ENCODE measurements at places on chromosomes 2 and 18. TPM values are rescaled to one million over a fixed set of nuclear protein-coding genes. Genes with fewer than 3 reads are reported as not detected.

DNA sequence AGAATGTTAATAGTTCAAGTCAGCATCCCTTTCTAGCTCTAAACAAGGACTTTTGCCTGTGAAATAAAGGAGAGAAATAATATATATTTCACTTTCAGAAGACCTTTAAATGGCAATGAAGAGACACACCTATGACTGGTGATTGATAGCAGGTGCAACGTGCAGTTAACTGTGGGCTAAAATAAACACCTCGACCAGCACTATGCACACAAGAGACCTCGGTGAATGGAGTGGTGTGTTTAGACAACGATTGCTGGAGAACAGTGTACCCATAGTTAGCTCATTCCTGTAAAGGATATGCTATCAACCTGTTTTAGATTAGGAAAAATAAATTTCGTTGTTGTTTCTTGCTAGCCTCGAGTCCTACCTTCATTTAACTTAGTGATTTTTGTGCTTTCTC is 143.4 kb downstream of the NR4A2 start:
- no peak for DNase-seq

- no peak for DNase-seq
These were observed 3.2 kb upstream of the GPR35 start for GRCh38 chr2:240622060-240622411.

RTP5 gene
- total RNA-seq, result not detected

MRPL19 gene
- 73.0 TPM for total RNA-seq

RIOK3 gene
- total RNA-seq, result 30.8 TPM

IL36G gene
- not detected for total RNA-seq

ERFE gene
- 2.1 TPM for total RNA-seq

MC2R gene
- not detected for total RNA-seq

GRCh38 chr2:11726384-11726783 is 20.0 kb upstream of the LPIN1 start:
- DNase-seq, result no peak

STARD6 gene
- total RNA-seq, result not detected

CD207 gene
- not detected for total RNA-seq

SFT2D3 gene
- total RNA-seq, result 4.7 TPM

DNA sequence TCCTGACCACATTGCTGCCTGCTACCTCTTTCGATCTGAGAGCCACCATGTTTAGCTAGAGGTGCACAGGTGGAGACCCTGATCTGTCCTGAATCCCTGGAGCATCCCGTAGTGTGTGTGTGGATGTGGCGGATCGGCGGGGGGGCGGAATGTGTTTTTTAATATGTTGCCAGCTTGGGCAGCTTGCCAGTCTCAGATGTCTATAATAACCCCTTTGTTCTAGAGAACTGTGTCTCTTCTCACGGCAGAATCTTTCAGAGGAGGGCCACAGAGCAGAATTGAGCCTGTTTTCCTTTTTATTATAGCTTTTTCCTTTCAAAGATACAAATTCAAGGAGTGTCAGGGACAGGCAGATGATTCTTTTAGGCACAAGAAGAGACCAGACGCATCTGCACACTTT is 934.1 kb upstream of the KLHL29 start:
- no peak for DNase-seq

GRCh38 chr2:64996871-64997307 is 7.7 kb downstream of the SLC1A4 start:
- DNase-seq, result no peak

- DNase-seq, result peak; percentile 77
These were observed 31.9 kb upstream of the CYP1B1 start for GRCh38 chr2:38107738-38108410.

GRCh38 chr2:167607211-167607610 is 640.2 kb downstream of the STK39 start:
- DNase-seq, result no peak

- no peak for DNase-seq
These were observed 10.6 kb downstream of the DNAJB2 start for GRCh38 chr2:219289537-219290361.

- no peak for DNase-seq
These were observed 206.0 kb downstream of the FHOD3 start for GRCh38 chr18:36503477-36503876.

DNA sequence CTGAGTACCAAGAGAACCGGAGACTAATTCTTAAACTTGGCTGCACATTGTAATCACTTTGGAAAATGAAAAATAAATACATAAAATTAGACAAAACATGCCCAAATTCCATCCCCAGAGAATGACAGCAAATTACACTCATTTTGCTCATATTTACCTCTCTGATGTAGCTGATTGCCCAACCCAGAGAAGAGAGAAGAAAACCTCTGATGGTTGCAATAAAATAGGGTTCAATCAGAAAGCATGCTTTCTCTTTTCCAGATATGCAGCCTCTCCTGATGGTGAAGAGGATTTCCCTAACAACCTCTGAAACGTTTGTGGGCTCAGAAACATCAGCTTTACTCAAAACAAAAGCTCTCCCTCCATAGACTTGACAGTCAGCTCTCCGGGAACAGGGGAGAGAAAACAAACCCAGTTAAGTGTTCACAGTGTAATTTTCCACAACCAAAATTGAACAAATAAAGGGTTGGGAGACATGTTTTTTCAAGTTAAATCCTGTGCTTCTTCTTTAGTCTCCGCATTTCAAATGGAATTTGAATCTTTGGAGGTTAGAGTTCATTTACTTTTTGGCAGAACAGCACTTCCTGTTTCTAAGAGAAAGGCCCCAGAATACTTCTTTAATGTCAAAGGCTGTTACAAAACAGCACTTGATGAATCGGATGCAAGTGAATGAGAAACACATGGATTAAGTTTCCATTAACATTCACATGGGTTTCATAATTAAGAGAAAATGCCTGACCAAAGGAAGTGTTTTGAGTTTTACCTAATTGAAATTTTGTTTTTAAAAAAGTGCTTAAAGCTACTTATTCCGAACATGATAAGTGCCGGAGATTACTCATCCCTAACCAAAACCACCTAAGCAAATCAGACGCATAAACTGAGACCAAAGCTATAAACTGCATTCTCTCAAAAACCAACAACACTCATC is 570.1 kb upstream of the SYT4 start:
- no peak for DNase-seq

GRCh38 chr2:106020821-106021661 is 173.1 kb downstream of the UXS1 start:
- DNase-seq, result no peak

ACMSD gene
- not detected for total RNA-seq

CERKL gene
- total RNA-seq, result not detected

DNA sequence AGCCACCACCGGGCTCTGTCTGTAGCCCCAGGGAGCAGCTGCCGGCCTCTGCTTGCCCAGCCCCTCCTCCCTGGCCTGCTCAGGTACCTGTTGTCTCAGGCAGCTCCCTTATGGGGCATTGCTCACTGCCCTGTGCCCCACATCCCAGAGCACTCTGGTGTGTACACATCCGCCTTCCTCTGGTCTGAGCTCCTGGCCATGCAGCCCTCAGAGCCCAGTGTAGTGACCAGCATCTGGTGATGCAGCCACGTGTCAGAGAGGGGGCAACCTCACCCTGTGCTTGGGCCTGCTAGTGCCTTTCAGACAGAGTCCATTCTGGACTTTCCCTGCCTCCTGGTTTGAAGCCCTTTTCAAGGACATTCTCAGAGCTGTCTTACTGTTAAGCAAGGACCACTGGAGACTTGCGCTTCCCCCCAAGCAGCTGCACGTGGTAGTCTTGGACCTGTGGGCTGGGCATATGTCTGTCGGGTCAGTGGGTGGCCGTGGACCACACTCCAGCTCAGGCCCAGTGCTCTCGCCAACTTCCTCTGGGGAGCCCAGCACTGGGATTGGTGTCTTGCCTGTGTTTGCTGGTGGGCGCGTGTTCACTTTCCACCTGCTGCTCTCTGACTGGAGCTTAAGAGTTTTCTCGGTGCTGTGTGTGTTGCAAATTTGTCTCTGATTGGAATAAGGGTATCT is 30.7 kb downstream of the DGKD start:
- no peak for DNase-seq

DNA sequence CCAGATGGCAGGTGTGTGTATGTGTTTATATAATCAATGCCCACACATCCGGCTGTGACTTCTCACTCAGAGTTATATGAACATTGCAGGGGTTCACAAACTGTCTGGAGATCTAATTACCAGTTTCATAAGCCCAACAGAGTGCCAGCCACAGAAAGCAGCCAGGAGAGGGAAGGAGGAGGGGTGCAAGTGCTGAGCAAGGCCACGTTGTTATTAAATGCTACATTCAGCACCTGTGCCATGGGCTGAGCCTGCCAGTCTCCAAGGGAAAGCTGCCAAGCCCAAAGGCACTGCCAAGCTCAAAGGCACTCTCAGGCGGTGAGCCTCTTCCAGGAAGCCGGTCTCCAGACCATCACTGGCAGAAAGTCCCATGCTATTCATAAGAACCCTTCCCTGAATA is 17.4 kb downstream of the XDH start:
- no peak for DNase-seq

SCYGR4 gene
- total RNA-seq, result not detected

DNA sequence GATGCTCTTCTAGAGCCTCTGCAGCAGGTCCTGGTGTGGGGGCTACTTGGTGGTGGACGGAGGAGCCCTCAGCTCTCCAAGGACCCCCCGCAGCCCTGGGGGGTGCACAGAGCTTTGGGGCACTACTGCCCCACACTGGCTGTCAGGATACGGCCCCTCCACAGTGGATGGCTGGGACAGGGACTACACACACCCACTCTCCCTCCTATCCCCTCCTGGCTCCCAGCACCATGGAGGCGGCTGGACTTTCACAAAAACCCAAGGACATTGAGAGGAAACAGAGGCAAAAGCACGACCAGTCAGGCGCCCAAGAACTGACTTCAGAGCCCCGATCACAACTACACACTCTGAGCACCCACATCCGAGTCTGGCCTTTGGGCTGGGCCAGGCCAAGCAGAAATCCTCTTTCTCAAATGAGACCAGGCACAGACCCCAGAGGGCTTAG is 12.6 kb downstream of the GPR35 start:
- no peak for DNase-seq

DNA sequence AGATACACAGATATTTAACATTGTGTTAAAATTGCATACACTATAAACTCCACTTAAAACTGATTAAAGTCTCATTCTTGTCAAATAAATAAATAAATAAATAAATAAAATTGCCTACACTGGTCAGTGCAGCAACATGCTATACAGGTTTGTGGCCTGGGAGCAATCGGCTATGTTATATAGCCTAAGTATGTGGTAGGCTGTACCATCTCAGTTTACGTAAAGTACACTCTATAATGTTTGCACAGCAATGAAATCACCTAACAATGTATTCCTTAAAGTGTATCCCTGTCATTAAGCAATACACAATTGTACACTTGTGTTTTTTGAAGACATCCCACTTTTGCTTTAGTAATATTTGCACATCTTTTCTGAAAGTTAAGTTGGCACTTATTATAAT is 337.7 kb upstream of the SETBP1 start:
- no peak for DNase-seq

- peak; percentile 85 for DNase-seq
These were observed 22.7 kb downstream of the GPR55 start for GRCh38 chr2:230902180-230902899.

- DNase-seq, result no peak
These were observed 548.5 kb downstream of the SLC4A3 start for GRCh38 chr2:220175967-220176366.

NLRC4 gene
- not detected for total RNA-seq

CRYGD gene
- total RNA-seq, result not detected

DNA sequence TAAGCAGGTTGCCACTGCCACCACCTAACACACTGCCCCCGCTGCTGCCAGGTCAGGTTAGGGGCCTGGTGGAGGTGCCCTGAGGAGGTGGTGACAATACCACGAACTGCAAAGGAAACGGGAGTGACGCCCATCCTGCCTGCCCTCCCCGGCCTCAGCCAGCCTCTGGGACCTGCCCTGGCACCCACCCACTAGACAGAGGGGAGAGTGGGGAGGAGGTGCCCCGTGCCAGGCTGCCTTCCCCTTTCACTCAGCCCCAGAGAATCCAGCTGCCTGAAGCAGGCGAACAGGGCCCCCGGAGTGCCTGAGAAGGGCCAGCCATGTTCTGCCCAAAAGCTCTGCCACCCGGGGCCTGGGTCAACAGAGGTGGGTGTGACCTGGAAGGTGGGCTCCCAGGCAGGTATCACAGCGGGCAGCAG is 44.5 kb upstream of the FOSL2 start:
- DNase-seq, result no peak

DNA sequence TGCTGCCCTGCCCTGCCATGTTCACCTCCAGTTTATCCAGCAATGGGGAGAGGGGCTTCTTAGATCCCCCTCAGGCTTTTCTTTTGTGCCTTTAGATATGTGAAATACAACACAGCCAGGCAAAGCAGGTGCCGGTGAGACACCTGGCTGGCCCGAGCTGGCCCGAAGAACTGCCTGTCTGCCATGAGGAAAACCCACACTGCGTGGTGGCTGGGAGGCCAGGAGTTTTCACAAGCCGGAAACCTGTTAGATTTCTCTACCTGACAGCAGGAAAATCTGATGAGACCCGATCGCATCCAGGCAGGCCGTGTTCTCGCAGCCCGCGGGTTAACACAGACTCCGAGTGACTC is 5.7 kb upstream of the GAL3ST2 start:
- no peak for DNase-seq

DNA sequence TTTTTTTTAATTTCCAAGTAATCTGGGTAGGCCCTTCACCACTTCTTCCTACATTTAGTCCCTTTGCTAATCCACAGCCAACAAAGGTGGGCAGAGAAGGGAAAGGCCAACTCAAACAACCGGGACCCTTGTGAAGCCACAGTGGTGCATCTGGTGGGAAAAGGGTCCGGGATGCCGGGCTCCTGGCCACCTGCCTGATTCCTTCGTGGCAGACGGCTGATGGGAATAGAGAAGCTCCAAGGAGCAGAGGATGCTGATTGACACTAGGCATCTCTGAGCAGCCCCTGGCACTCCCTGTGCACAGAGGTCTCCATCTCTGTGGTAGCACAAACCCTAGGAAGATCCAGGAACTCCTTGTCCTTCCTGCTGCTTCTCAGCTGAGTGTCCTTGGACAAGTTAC is 37.0 kb downstream of the POLR1A start:
- DNase-seq, result peak; percentile 8

DNA sequence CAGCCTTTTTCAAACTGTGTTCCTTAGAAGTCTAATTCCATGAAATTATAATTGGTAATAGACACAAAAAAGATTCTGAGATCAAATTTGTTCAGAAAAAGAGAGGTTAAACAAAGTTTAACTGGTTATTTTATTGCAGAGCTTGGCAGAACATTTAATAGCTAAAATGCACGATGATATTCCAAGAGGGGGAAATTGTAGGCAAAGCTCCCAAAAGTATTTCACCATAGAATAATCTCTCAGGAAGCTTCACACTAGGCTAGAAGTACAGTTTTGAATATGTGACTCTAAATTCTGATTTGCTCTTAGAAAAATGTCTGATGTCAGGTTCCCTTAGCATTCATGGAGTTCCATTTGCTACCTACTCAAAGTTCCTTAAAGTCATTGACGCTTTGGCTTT is 292.4 kb upstream of the SETBP1 start:
- no peak for DNase-seq
